ENCODE measurements at places on chromosomes 2 and 18.

DNA sequence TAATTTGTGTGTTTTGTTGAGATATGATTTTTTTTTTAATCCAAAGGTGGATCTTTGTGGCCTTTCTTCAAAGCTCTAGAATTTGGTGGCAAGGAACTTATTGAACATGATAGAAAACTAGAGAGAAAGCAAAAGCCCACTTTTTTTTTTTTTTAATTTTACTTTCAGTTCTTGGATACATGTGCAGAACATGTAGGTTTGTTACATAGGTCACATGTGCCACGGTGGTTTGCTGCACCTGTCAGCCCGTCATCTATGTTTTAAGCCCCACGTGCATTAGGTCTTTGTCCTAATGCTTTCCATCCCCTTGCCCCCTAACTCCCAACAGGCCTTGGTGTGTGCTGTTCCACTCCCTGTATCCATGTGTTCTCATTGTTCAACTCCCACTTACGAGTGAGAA is 135.9 kb downstream of the RHBDD1 start:
- DNase-seq: no peak

- DNase-seq: no peak
These were observed 8.5 kb downstream of the CIB4 start for GRCh38 chr2:26632624-26633185.

DNA sequence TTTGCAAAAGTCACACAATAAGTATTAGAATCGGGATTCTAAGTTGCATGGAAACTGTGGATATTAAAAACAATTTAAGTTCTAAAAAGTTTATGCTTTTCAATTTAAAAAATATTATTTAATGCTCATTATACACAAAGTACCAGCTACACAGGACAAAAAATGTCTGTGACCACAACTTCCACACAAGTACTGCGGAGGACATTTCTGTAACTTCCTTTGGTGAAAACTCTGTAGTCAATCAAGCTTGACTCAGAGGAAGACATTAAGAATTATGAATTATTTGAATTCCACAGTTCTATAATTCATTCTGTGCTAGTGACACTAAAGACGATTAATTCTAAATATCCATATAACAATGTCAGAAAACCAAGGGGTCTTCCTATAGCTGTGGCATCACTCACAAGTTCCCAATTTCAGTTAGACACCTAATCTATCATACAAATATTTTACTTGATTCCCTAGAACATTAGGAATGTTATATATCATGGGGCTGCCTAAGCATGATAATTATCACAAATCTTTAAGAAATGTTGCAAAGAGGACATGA is 120.5 kb downstream of the AFF3 start:
- no peak for DNase-seq

- DNase-seq: no peak
These were observed 109.5 kb downstream of the RTN4 start for GRCh38 chr2:54940723-54941122.

- no peak for DNase-seq
These were observed 355.1 kb upstream of the ZC3H15 start for GRCh38 chr2:186130748-186131641.

DNA sequence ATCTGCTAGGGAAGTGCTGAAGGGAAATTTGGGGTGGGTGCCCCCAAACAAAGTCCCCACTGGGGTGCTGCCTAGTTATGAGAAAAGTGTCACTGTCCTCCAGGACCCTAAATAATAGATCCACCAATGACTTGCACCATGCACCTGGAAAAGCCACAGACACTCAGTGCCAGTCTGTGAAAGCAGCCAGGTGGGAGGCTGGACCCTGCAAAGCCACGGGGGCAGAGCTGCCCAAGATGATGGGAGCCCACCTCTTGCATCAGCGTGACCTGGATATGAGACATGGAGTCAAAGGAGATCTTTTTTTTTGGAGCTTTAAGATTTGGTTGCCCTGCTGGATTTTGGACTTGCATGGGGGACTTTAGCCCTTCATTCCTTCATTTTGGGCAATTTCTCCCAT is 431.6 kb downstream of the ERBB4 start:
- no peak for DNase-seq

GRCh38 chr2:191907091-191907490 is 60.2 kb upstream of the CAVIN2 start:
- no peak for DNase-seq

DNA sequence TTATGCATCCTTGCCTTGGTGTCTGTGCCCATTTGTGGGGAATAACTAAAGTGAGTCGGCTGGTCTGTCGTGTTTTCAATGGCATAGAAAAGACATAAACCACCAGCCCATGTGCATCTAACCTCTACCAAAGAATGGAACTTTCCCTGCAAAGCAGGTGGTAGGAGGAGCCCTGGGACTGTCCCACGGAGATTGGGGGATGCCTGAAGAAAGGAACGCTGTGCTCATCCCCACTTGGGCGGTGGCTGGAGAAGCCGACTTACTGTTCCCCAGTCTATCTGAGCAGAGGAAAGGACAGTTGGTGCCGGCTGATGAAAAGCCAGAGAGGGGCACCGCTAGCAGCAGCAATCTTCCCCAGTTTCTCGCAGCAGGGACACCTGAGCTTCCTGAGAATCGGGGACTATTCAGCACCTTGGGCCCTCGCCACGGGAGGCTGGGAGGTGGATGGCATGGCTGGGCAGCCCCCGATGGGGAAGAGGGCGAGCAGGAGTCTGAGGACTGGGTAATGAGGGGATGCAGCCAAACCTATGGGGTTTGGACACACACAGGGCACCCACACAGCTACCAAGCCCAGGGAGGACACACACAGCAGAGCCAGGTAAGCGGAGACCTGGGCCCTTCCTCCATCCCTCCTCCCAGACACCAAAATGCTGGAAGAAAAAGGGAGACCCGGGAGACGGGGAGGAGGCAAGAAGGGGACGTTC is 53.7 kb upstream of the AGAP1 start:
- DNase-seq: no peak

GRCh38 chr2:241724975-241725870 is 9.2 kb upstream of the D2HGDH start:
- DNase-seq: no peak

DNA sequence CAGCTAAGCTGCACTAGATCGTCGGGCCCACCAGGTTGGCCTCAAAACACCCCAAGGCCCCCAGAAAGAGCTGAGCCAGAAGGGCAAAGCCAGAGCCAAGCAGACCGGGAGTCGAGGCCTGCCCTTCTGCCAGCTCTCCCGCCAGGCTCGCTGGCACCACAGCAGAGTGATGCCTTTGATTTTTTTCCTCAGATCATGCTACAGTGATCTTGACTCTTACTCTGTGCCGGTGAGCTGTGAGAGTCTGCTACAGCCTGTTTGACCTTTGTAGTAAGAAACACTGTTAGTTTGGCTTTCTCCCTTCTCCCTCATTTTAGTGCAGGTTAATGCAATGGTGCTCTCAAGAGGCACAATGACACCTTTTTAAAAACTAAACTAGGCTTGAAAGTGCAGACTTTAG is 97.8 kb downstream of the ESCO1 start:
- no peak for DNase-seq

DNA sequence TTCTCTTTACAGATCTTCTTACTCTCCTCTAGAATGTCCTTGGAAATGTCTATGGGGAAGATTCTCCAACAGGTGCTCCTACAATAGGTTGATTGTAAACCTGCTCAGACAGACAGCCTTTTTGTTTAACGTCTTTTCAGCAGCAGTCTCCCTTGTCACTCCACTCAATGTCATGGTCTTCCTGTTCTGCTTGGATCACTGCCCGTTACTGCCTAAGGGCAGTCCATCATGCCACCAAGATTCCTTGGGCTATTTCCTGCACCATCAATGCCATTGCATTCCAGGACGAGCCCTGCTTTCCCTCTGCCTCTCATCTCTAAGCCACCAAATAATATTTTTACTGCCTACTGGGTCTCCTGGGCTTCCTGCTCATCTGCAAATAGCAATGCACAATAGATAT is 97.4 kb upstream of the GALNT5 start:
- DNase-seq: no peak

- no peak for DNase-seq
These were observed 478.7 kb upstream of the POU3F3 start for GRCh38 chr2:104375206-104375605.

- peak; percentile 1 for DNase-seq
These were observed 209.6 kb upstream of the PIK3C3 start for GRCh38 chr18:41745166-41746049.

GRCh38 chr2:195659982-195660890 is 3.2 kb downstream of the SLC39A10 start:
- peak; percentile 44 for DNase-seq

DNA sequence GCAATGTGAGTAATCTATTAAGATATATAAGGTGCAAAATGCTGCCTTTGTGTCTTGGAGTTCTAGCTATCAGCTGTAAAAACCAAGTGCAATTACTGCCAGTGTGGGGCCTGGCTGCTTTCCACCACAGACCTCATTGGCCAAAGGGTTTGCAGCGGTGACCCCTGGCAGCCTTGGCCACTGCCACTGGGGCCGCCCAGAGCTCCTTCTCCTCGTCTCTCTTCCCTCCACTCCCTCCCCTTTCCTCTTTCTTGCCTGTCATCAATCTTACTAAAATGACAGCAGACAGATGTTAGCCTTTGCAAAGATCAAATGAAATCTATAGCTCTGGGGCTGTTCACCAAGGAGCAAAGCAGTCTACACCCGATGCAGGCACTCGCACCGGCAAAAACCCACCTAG is 986.3 kb downstream of the BCL11A start:
- no peak for DNase-seq

GRCh38 chr2:105038383-105039061 is 653 bp downstream of the MRPS9 start:
- DNase-seq: no peak

DNA sequence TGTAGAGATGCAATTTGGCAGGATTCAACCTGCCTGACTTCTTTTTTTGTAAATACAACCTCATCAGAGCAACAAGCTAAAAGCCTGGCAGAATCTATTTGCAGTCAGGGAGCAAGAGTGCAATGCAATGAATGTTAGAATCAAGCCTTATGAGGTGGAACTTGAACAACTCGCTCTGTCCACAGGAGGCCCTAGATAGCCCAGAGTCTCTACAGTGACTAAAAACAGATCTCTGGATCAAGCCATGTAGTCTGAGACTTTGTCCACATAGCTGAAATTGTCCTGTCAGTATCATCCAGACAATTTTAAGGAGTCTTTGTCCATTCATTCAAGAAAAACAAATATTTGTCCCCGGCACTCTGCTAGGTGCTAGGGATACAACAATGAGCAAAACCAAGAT is 32.0 kb upstream of the CDK5R2 start:
- DNase-seq: no peak

Measured in inflammatory macrophage treated with lipopolysaccharide for 1 hour (primary cell).